ENCODE measurements at places on chromosomes 5 and 9.

DNA sequence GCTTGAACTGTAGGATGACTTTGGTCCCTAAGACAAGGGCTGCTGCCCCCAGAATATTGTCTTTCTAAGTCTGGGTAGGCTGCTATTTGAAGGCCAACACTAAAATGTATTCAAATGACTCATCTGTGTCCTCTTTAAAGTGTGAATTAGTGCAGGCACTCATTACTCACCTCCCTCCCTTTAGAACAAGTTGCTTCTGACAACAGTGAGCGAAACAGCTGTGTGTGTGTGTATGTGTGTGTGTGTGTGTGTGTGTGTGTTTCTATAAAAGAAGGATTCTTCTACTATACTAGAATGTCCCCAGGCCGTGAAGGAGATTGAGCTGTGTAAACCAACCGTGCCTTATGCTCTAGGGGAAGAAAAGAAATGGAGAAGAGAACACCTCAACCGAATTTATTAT, 1337.2 kb downstream of the PTPRD start:
- DNase-seq = no peak

DNA sequence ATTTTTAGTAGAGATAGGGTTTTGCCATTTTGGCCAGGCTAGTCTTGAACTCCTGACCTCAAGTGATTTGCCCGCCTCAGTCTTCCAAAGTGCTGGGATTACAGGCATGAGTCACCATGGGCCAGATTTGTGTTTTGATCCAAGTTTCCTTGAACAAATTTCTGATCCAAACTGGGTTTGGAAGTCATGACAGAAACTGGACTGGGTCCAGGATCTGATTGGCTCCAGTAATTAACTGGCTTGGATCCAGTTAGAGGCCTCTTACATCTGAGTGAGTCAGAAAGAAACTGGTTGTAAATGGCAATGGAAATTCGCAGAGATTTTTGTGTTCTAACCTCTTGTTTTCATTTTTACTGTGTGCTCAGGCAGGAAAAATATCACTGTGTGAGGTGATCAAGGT, 141.6 kb downstream of the SLC25A46 start:
- DNase-seq = no peak

GRCh38 chr9:115008536-115009270, 78.3 kb upstream of the TNFSF8 start:
- DNase-seq = no peak

- no peak for DNase-seq
Measured at GRCh38 chr9:81225596-81225995, 463.8 kb downstream of the TLE1 start.

- no peak for DNase-seq
Measured at GRCh38 chr5:93078082-93079038, 502.7 kb downstream of the NR2F1-AS1 start.

DNA sequence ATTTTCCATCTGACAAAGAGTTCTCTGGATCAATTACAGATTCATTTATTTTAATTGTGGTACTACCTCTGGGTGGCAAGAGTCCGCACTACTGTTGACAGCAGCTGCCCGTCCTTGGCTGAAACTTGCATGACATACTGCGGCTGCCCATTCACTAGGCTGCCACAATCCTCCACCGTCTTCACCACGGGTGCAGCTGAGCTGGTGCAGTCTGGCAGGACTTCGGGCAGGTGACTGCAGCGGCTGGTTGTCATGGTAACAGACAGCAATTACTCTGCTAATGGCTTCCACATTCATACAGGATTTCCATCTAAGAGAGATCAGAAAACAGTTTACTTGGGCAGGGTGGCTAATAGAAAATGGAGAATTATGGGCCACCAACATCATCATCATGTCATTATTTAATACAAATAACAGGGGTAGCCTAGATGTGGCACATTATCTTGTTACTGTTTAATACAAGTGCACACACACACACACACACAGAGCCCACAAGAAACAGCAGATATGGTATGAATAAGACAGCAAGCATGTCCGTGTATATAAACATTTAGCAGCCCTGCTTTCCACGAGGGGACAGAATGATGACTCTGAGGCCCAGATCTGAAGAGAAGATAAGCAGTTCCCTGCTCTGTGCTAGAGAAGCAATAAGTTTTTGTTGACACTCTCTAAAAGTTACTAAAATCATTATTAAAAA, 112.3 kb downstream of the MARCHF3 start:
- DNase-seq = peak; percentile 84

- no peak for DNase-seq
Measured at GRCh38 chr5:12624776-12625560, 720.7 kb upstream of the CTNND2 start.

- DNase-seq = no peak
Measured at GRCh38 chr5:150601491-150602345, 38.7 kb upstream of the SYNPO start.

GRCh38 chr5:98624145-98624880, 149.2 kb upstream of the RGMB start:
- DNase-seq = no peak

DNA sequence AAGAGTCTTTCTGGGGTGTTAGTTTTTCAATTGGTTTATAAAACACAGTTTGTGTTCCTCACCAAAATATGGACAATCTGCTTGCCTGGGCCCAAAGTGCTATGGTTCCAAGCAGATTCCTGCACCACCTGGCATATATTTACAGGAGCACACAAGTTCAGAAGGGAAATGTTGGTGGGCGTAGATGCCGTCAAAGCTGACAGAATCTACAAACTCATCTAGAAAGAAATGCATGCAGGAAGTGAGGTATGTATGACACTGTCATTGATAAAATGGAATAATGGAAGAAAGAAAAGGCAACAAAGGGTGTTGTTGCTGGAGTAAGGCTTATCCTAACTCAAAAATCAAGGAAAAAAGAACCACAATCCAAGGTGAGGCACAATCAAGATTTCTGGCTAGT, 225.8 kb downstream of the MLLT3 start:
- DNase-seq = no peak

DNA sequence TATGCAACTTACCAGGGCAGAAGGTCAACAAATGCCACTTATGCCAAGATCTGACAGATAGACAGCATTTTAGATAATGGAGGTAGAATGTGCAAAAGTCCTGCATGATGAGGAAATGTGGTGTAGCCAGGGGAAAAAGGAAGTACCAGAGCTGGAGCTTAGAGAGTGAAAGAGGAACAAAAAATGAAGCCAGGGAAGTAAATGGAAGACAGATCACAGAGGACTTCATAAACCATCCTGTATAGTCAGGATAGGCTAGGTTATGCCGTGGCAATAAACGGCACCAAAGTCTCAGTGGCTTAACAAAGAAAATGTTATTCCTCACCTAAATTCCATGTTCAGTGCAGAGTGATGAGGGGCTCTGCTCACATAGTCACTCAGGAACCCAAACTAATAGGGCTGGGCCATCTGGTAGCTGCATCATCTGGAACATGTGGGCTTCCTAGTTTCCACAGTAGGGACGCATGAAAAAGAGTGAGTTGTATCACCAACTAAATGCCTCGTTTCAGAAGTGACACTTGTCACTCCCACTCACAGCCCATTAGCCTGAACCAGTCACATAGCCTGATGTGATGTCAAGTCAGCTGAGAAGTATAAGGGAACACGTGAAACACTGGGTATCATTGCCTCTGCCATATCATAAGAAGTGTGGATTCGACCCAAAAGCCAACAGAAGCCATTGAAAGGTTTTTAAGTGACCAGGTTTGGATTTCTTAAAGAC, 70.3 kb downstream of the SH3RF2 start:
- no peak for DNase-seq

- no peak for DNase-seq
Measured at GRCh38 chr9:114558027-114558675, 29.4 kb upstream of the ATP6V1G1 start.

DNA sequence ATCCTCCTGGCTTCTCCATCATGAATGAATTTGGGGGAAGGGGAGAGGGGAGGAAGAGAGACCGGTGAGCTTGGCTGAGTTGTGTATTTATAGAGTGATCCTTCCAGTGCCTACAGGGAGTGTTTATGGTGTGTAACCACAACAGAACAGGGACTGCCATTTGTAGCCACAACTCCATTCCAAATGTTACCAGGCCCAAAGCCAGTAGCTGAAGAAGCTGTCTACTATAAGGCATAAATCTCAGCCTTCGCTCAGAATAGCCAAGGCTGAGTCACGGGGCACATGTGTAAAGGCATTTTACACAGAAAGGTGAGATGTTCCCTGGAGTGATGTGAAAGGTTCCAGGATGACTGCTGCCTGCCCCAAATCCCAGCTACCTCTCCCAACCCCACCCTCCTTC, 2.5 kb downstream of the TMEM252 start:
- no peak for DNase-seq

DNA sequence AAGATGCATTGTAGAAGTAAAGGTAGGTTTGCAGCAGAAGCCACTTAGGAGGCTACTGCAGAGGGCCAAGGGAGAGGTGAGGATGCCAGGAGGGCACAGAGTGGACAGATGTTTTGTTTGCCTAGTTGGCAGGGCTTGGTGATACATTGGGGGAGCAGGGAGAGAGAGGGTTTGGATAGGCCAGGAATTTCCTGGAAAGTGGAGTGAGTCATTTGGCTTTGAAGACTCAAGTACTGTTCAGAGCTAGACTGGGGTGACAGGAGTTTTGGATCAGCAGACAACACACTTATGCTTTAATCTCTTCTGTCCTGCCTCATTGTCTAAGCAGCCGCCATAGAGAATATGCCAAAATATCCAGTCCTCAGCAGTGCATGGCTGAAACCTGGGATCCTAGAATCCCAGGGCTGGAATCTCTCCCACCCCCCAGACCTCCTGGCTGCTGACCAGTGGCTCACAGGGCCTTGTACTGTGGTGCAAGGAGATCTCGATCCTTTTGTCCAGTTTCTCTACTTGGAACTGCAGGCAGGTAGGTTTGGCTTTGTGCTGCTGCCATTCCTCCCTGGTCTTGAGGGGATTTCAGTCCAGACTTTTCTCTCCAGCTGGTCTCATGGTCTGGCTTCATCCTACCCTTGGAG, 11.0 kb downstream of the TMEM268 start:
- no peak for DNase-seq

GRCh38 chr5:17379100-17379951, 118.7 kb upstream of the TAF11L2 start:
- peak; percentile 85 for DNase-seq

DNA sequence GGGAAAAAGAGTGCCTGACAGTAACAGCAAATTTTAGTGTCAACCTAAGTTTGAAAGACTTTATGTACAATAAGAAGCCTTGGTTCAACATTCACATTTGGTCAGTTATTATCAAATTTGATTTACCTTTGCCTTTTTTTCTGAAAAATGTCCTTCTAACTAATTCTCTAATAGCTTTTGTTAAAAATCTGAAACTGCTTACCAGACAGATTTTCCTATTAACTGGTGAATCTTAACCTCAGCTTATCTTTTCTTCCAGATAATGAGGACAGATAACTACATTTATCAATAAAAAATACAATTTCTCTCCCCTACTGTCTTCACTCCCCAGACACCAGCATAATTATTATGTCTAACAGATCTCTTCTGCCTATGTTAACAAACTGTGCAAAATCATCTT, 988.5 kb downstream of the CDH18 start:
- DNase-seq = no peak

DNA sequence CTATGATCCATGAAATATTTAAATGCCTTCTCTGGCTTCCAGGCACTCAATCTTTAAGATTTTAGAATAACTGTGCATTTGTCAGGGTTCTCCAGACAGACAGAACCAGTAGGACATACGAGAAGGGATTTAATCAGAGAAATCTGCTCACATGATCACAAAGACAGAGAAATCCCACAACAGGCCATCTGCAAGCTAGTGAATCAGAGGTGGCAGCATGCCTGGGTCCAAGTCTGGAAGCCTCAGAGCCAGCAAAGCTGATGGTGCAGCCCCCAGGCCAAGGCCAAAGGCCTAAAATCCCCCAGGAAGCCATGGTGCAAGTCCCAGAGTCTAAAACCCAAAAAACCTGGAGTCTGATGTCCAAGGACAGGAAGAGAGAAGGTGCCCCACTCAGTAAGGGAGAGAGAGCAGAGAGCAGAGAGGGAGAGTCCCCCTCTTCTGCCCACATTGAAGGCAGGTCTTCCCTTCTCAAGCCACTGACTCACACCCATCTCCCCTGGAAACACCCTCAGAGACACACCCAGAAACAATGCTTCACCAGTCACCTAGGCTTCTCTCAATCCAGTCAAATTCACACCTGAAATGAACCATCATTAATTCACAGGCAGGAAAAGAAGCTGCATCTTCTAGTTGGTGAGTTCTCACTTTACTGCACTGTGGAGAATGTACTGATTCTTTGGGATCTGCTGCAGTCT, 48.7 kb downstream of the CAMSAP1 start:
- DNase-seq = no peak

DNA sequence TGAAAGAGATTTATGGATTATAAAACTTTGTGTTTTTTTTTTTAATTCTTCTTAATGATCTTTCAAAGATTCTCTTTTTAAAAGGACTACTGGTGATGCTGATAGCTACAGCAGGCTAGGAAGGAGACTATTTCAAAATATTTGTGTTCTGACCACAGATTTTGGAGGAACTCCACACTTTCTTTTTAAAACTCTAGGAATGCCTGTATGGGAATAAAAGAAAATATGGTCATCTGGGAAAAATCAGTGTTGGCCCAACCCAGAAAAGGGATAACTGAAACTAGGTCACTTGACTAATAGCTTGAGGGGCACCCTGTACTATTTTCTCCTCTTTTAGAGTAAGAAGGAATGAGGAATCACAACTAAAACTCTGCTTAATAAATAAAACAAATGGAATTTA, 97.6 kb upstream of the ADAMTS19 start:
- DNase-seq = no peak

GRCh38 chr5:141001446-141001843, 35.2 kb downstream of the PCDHAC2 start:
- DNase-seq = no peak

DNA sequence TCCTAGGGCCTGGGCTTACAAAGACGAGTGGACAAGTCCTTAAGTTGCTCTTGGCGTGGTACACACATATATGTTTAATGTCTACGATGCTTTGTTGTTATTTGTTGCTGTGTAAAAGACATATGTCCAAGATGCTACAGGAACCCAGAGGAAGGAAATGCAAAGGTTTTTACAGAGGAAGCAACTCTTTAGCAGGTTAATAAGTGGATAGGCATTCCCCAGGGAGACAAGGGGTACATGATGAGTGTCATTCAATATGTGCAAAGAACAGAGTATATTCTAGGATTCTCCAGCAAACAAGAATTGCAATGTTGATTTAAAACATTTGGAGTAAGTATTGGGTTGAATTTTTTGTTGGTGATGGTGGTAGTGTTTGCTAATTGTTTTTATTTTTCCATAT, 92.1 kb downstream of the PIP5K1B start:
- no peak for DNase-seq

DNA sequence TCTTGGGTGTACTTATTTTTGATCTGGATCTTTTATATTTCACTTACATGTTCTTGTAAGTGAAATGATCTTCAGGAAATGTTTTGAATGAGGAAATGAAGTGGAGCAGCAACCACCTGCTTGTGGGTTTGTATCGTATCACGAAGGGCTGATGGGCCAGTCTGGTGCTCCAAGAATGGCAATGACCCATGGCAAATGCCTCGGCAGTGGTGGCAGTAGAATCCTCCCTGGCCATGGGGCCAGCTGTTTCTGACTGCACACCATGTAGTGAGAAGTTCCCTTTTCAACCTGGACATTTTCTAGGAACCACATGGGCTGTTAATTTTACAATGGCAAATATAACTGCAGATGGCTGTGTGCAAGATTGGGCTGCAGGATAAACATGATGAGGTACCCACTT, 29.9 kb downstream of the MAT2B start:
- no peak for DNase-seq
